NCI-H2081 treated with DMSO at 0.1 percent for 48 hours (cell line): ENCODE measurements at places on chromosomes 12 and 14.

DNA sequence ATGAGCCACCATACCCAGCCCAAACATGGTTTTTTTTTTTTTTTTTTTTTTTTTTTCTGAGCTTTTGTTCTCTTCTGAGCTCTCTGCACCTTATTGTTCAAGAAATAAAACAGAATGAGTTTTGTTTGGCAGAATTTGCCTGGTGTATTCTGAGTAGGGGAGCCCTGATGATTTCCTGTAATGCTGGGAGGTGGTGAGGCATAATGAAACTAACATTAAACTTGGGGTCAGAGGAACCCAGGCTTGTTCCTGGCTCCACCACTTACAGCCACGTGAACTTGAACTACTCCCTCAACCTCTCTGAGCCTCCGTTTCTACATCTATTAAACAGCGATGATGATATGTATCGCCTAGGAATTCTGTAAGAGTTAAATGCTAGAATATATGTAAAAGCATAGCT, 276.3 kb upstream of the CRY1 start:
- DNase-seq: no peak

GRCh38 chr12:116813271-116814041, 67.8 kb downstream of the HRK start:
- no peak for DNase-seq

DNA sequence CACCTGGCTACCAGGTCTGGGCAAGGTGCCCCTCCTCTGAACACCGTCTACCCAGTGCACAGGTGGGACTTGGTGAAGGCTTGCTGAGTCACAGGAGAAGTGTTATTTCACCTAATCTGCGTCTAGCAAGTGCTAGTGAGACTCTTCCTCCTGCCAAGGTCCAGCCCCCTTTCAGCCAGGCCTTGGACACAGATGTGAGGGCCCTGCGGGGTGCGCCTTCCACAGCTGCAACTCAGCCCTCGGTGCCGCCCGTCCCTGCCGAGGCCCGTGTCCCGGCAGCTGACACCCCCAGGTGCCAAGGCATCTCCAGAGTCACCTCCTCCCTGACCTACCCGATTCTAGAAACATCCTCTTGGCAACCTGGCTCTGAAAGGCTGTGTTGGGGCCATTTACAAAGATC, 55.1 kb downstream of the PRIMA1 start:
- no peak for DNase-seq

- DNase-seq: no peak
Observed at GRCh38 chr12:24900196-24900595, 48.7 kb downstream of the BCAT1 start.

DNA sequence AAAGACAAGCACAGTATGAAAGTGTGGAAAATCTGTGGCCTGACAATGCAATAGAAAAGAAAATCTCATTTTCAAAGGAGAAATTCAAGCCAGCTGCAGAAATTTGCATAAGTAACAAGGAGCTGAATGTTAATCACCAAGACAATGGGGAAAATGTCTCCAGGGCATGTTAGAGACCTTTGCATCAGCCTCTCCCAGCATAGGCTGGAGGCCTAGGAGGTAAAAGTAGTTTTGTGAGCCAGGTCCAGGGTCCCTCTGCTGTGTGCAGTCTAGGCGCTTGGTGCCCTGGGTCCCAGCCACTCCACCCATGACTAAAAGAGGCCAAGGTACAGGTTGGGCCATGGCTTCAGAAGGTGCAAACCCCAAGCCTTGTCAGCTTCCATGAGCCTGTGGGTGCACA, 58.3 kb downstream of the TESPA1 start:
- no peak for DNase-seq

GRCh38 chr12:47437570-47437969, 268.3 kb downstream of the RPAP3 start:
- no peak for DNase-seq

GRCh38 chr14:28707814-28708213, 58.8 kb upstream of the FOXG1 start:
- no peak for DNase-seq

- peak; percentile 62 for DNase-seq
Observed at GRCh38 chr14:76955575-76956315, 72.8 kb downstream of the IRF2BPL start.

DNA sequence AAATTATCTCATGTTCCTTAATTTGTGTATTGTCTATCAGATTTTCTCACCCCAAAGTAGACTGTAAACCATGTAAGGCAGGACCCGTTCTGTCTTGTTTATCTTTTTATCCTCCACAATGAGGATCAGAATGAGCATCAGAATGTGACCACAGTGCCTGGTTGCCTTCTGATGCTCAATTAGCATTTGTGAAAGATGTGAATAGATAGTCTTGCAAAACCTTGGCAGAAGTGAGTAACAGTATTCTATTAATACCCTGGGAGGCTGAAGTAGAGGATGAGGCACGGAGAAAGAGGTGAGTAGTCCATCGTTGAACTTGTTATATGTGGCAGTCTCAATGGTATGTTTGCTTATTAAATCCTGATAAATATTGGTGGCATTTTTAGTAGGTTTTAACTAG, 781.4 kb downstream of the NRXN3 start:
- DNase-seq: no peak

GRCh38 chr14:103562179-103562428, 353 bp downstream of the BAG5 start:
- no peak for DNase-seq

DNA sequence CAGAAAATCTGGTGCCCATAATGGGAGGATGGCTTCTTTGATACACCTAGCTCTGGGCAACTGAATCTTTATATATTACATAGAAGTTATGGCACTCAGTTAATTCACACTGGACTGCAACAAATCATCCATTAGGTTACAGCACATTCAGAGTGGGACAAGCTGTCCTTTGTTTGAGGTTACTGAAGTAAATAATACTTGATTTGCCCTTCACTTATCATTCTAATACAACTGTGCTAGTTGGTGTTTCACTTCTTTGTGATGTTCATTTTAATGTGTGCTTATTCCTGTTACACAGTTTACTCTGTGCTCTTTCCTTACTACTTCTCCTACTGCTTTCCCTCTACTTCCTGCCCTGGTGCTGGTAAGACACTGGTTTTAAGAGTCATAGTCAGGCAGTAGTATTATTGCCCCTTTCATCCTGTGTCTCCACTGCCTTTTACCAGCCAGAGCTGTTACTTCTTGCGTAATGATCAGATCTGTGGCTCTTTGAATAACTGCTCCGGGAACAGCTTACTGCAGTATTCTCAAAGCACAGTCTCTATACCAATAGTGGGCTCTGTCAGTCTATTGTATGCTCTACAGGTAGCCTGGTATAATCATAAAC, 36.4 kb upstream of the GXYLT1 start:
- no peak for DNase-seq

GRCh38 chr14:21398901-21399300, 15.1 kb upstream of the SUPT16H start:
- DNase-seq: no peak

DNA sequence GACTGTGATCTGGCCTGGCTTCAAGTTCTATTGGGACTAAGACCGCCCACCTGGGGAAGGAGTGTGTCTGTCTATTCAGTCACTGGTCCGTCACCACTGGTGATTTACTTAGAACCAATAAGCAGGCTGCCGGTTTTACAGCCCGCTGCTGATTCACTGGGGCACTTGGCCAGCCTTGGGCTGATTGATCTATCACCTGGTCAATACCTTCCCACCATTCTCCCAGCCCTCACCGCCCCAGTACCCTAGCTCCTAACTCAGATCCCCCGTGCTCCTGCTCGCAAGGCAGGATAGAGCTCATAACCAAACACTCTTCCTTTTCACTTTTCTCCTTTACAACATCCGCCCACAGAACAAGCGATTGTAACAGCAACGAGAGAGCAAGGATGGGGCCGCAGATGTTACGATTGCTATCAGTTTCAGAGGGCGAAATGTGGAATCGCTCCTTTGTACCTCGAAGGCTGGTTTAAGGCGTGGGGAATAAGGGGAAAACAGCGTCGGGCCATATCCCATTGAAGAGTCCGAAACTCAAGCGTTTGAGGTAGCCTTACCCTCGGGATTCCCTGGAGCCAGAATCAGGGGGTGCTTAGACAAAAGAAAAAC, 672 bp downstream of the RDH11 start:
- peak; percentile 63 for DNase-seq
